SW480 (cell line): ENCODE measurements at places on chromosomes 16 and 17.

DNA sequence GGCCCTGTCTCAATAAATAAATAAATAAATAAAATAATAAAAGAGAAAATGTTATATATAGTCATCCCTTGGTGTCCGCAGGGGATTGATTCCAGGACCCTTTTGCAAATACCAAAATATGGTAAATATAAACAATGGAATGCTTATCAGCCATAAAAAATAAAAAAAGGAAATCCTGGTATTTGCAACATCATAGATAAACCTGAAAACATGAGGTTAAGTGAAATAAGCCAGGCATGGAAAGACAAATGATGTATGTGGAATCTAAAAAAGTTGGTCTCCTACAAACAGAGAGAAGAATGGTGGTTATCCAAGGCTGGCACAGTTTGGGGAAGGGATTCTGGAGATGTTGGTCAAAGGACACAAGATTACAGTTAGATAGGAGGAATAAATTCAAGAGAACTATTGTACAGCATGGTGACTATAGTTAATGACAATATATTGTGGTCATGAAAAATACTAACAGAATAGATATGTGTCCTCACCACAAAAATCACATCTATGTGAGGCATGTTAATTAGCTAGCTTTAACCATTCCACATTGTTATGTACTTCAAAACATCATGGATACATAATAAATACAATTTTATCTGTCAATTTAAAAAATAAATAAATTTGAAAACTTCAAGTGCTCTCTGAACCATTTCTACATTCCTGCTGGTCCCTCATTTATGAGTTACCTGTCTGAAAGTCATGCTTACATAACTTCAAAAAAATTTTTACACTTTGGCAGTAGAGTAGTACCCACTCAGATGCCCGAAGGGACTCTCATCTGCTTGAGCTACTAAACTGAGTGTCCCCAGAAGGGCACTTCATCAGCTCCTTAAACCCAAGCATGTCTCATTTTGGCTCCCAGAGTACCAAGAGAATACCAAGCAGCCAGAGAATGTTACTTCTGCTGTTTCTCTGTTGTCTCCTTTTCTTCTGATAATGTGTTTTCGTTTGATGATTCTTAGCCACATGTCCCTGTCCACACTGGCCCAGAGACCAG lies 26.6 kb downstream of the N4BP1 start:
- DNase-seq: peak; percentile 25

DNA sequence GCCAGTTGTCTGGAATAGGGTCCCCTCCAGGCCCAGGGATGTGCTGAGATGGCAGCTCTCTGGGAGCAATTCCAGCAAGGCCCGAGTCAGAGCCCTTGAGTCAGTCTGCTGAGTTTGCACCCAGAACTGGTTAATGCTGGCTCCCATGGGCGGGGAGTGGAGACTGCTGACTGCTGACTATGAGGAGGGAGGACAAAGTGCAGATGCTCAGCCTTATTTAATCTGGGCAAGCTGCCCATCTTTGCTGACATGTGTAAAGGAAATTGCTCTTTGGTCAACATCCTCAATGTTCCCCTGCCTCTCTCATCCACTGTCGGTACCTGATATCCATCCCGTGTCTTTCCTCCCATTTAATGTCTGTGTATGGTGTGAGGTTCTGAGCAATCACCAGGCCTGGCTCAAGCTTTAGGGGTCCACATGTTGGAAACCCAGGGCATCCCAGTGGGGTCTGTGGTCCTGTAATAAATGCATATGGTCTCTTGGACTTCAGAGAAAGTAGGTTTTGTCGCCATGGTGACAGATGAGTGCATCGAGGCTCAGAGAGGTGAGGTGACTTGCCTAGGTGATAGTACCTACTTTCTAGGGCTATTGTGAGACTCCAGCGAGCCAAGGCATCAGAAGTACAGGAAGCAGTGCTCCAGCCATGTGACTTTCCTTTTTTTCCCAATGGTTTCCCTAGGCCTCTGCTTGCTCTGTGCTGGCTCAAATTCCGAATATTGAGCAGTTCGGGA lies 20.0 kb upstream of the RNF135 start:
- DNase-seq: no peak

- DNase-seq: no peak
These were observed 35.8 kb downstream of the CPPED1 start for GRCh38 chr16:12767897-12768296.

DNA sequence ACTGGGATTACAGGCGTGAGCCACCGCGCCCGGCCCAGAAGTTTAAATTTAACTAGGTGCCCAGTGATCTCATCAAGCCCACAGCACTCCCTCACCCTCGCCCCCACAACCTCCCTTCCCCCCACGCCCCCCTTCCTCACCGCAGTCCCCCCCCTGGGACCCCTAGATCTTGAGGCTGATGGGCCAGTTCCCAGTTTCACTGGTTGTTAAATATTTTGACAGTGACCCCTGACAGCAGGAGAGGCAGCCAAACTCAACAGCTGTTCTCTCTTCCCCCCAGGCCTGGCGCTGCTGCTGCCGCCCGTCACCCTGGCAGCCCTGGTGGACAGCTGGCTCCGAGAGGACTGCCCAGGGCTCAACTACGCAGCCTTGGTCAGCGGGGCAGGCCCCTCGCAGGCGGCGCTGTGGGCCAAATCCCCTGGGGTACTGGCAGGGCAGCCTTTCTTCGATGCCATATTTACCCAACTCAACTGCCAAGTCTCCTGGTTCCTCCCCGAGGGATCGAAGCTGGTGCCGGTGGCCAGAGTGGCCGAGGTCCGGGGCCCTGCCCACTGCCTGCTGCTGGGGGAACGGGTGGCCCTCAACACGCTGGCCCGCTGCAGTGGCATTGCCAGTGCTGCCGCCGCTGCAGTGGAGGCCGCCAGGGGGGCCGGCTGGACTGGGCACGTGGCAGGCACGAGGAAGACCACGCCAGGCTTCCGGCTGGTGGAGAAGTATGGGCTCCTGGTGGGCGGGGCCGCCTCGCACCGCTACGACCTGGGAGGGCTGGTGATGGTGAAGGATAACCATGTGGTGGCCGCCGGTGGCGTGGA lies 15.6 kb downstream of the QPRT start:
- DNase-seq: no peak

DNA sequence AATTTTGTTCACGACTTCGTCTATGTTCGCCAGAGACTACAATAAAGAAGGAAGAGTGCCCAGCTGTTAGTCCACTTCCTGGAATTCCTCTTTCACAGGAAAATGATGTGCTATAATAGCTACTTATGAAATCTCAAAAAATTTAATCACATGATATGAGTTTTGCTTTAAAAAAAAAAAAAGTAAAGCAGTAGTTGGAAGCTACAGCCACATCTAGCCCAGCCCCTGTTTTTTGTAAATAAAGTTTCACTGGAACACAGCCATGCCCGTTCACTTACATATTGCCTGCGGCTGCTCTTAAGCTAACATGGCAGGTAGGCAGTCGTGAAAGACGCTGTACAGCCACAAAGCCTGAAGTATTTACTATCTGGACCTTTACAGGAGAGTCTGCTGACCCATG lies 15.3 kb downstream of the VPS53 start:
- no peak for DNase-seq
